ENCODE measurements at places on chromosomes 12 and 14.

DNA sequence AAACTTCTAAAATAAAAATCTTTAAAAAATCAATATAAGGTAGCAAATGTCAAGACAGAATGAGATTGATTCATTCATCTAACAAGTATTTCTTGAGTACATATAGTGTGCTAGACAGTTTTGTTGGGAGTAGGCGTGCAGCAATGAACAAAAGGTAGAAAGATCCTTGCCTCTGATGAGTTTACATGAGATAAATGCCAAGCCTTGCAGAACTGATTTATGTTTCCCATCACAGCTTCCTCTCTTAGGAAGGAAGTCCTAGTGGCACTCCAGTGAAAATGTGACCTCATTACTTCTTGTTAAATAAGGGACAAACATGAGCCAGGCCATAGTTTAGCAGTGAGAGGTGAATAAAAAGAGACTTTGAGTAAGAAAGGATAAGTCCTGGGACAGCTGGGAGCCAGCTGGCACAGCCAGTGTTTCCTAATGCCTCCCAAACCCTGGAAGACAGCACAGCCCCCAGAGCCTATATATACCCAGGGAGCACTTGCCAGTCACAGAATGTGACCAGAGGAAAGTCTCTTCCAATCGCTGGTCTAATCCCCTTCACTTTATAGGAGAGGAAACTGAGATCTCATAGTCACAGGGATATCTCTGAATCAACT lies 4.7 kb upstream of the COCH start:
- DNase-seq: no peak

GRCh38 chr14:80872645-80873044 lies 68.9 kb downstream of the CEP128 start:
- DNase-seq: no peak

GRCh38 chr12:78403681-78404080 lies 460.9 kb upstream of the SYT1 start:
- DNase-seq: no peak

GRCh38 chr12:127594351-127594970 lies 672.5 kb upstream of the TMEM132C start:
- no peak for DNase-seq

- DNase-seq: no peak
Measured at GRCh38 chr14:81234278-81234677, 13.5 kb upstream of the GTF2A1 start.

DNA sequence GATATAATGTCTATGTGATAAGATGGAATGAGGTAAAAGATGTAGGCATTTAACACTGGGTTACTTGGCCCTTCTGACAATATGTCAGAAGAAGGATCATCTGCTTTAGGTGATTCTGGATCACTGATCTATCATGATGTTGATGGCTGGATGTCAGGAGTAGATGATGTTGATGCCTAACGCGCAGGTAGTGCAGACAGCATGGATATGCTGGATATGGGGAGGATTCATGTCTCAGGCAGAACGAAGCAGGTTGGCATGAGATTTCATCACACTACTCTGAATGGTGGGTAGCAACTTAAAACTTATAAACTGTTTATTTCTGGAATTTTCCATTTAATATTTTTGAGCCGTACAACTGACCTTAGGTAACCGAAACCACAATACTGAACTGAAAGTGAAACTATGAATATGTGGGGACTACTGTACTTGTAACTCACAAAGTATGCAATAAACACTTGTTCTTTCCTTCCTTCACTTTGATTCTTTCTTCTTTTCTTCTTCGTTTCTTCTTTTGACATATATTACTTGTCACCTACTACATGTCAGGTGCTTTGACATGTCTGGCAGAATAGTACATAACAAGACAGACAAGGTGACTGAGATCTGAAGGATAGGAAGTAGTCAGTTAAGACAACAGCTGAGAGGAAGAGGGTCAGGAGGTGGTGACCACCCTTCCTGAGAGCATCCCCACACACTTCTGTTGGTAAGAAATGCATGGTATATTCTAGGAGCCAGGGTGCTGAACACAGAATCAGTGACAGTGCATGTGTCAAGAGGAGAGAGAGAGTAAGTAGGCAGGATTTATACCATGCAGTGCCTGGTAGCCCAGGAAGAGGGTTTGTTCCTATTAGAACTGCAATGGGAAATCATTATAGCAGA lies 238.8 kb downstream of the PPFIA2 start:
- DNase-seq: no peak

DNA sequence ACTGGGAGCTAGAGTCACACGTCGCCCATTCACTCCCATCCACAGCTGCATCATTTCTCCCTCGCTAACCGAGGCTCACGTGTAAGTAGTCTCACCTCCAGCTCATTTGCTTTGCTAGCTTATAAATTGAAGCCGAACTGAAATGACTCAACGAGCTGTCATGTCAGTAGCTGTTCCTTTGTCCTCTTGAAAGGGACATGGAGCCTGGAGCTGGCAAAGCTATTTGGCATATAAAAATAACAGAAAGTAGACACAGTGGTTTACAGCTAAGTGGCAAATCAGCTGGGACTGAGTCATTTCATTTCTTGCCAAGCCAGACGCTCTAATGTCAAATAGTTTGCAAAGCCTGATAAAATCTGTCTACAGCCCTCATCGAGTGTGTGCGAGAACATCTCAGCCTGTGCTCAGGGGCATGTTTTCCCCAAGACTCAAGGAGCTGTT lies 114.4 kb upstream of the TMEM233 start:
- DNase-seq: no peak

GRCh38 chr12:49667325-49668090 lies 39.7 kb downstream of the FMNL3 start:
- DNase-seq: no peak

DNA sequence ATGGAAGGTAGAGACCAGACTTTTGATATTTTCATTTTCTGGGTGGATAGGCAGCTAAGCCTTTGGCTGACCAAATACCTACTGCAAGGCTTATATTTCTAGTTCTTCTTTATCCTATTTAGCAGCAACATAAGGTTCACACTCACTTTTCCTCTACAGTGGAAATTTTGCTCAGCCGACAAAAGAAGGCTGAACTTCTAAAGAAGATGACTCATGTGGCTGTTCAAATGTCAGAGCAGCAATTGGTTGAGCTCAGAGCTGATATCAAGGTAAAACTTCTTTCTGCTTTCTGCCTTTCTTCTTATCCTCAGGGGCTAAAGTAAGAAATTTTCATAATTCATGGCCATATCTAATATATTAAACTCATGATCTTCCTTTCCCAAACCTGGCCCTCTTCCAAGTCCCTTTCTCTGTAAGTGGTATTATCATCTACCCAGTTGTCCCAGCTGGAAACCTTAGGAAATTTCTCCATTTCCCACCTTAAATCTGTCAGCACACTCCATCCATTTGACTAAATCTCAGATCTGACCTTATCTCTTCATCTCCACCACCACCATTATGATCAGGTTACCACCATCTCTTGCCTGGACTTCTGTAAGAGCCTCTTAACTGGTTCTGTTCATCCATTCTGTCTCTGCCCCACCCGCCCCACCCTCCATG lies 19.8 kb upstream of the KCNH3 start:
- DNase-seq: no peak

GRCh38 chr12:51869496-51869865 lies 18.4 kb upstream of the ANKRD33 start:
- DNase-seq: no peak

DNA sequence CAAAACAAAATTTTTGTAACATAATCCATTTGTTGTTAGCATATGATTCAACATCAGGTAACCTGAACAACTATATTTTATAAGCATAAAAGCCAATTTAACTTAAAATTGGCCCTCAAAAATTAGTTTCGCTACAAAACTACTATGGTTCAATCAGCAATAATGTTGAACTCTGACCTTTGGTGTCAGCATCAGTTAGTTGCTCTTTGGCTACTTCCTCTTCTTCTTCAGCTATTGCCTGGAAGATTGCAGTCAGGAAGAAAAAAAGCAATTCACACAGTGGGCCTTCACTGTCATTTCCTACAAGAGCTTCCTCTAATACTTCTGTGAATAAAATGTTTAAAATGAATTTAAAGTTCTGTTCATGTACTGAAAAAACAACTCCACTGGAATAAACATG lies 78.2 kb upstream of the CFL2 start:
- DNase-seq: no peak

DNA sequence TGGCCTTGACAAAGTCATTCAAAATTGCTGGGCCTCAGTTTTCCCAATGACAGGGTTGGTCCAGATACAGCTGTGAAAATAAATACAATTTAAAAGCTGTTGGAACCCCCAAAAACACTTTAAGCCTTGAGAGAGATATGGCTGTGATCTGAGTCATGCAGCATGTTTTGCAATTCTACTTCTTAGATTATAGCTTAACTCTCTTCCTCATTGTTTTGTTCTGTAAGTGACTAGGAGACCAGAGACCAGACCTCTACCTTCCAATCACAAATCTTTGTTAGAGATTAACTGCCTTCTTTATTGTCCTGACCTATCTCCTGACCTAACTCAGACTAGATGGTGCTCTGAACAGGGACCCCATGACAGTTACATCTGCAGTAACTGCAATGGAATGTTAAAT lies 198.1 kb downstream of the STXBP6 start:
- DNase-seq: no peak

DNA sequence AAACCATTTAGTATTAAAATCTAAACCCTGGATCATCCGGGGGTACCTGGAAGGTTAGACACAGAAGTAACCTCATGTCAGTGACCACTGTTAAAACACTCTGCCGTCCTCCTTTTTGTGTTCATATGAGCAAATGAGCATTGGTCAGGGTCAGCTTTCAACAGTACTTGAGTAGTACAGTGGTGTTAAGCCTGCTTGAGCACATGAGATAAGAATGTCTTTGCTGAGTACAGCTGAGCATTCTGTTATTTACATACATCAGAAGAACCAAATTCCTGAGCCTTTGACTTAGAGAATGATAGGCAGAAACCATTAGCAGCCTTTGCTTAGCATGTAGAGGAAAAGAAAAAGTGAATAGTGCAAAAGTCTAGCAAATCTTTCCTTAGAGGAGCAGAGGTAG lies 38.6 kb upstream of the LRTM2 start:
- DNase-seq: no peak

GRCh38 chr12:63792338-63792737 lies 12.6 kb downstream of the RXYLT1 start:
- DNase-seq: no peak

Data from stimulated activated CD4-positive, alpha-beta T cell treated with anti-CD3 and anti-CD28 coated beads, TNF-alpha, amount 100 ng/mL, for 24 hours (primary cell).